ENCODE measurements at places on chromosomes 11 and 22. TPM values are rescaled to one million over a fixed set of nuclear protein-coding genes. Genes with fewer than 3 reads are reported as not detected.

Gene MRGPRD
- not detected for total RNA-seq

Gene DGCR6
- total RNA-seq: 13.8 TPM

Gene KRTAP5-11
- total RNA-seq: not detected

Gene MUC15
- total RNA-seq: not detected

Gene MIOX
- total RNA-seq: not detected

Gene SLC36A4
- 7.3 TPM for total RNA-seq

Gene POLD4
- total RNA-seq: 39.9 TPM

Gene BTG4
- total RNA-seq: not detected

Gene MS4A2
- total RNA-seq: 1.0 TPM

Gene GRIK4
- 0.11 TPM for total RNA-seq

Gene SMIM35
- not detected for total RNA-seq

Gene MYBPC3
- total RNA-seq: 2,568 TPM

Gene SLC25A45
- total RNA-seq: 5.3 TPM

Gene RAG2
- not detected for total RNA-seq

Gene UPK3A
- total RNA-seq: 0.65 TPM

Gene EIF3F
- 137 TPM for total RNA-seq

Gene OR10A2
- total RNA-seq: not detected

Gene C22orf42
- total RNA-seq: not detected

Gene PITPNM1
- 39.0 TPM for total RNA-seq

Gene BLID
- 0.35 TPM for total RNA-seq

Gene BCO2
- total RNA-seq: 151 TPM

Gene MRPL48
- total RNA-seq: 45.4 TPM

Measured in Right ventricle myocardium superior (tissue), 1 donor.